Coronary artery (tissue), 2 donors: ENCODE measurements at places on chromosomes 4 and X.

DNA sequence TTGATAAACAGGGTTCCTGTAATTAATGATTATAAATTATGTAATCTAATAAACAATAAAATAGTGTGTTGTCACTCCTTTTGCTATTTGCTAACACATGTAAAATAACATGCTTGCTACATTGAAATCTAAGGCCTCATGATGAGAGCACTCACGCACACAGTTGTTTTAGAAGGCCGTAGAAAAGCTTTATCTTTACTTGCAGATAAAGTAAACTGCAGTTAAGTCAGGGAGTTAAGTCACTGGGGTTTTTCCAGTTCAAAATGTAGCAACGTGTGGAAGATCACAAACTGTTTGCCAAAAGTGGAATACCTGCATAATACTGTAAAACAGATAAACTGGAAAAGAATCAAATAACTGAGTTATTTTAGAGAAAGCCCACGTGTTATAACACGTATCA is 187.3 kb upstream of the PACRGL start:
- no peak for DNase-seq

GRCh38 chrX:9117851-9118250 is 83.9 kb upstream of the FAM9B start:
- no peak for DNase-seq

- peak; percentile 69 for DNase-seq
Measured at GRCh38 chrX:68830419-68831404, 1.9 kb downstream of the EFNB1 start.

DNA sequence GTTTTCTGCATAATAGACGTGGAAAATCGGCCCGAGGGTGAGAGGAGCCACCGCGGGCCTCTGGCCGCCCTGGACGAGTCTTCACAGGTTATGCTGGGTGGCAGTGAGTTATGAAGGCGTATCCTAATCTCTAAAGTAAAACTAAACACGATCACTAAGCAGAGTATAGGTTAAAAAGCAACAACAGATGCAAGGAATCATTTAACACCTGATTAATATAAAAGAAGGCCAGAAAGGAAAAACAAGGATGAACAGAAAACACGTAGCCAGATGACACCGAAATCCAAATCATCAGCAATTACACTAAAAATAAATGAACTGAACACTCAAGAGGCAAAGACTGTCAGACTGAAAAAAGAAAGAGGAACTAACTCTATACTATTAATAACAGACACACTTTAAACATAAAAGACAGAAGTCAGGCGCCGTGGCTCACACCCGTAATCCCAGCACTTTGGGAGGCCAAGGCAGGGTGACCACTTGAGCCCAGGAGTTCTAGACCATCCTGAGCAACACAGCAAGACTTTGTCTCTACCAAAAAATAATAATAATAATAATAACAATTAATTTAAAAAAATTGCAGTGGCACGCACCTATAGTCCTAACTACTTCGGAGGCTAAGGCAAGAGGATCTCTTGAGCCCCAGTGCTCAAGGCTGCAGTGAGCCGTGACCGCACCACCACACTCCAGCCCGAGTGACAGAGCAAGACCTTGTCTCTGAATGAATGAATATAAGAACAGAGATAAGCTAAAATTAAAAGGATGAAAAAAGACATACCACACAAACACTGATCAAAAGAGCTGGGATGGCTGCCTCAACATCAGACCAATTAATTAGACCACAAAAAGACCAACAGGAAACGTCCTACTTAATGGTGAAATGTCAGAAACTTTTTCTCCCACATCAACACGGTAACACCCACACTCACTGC is 30.0 kb downstream of the CTBP1 start:
- no peak for DNase-seq

- DNase-seq: no peak
Measured at GRCh38 chrX:42188730-42189129, 265.4 kb upstream of the CASK start.

DNA sequence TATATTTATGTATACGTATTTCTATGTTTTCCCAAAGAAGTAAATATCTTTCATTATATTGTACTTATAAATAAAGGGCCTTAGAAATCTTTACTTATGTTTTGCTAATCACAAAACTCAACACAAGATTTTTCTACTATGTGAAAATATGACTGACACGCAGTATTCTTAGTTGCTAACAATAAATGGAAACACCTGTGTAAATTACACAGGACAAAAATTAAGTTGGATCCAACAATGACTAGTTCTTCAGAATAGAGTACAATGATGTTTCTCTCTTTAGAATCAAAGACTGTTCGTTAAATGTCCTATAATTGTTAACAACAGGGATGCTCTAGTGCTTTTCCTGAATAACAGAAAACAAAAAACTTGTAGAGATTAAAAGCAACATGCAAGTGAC is 96.1 kb downstream of the PPP3CA start:
- DNase-seq: no peak

DNA sequence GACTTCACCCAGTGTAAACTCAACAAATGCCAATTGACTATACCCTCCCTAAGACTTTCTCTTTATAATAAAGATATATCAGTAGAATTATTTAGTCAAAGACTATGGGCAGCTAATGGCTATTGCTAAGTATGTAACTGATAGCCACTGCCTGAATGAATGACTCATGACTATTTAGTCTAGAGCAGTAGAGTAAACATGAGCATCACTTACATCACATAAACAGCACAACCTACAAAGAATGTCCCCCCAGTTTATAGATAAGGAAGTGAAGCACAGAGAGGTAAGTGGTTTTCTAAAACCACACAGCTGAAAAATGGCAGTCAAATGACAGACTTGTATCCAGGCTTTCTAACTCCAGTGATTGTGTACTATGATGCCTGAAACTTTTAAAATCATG is 507.0 kb downstream of the PPARGC1A start:
- no peak for DNase-seq

- no peak for DNase-seq
Measured at GRCh38 chrX:18647621-18648020, 24.3 kb downstream of the RS1 start.

DNA sequence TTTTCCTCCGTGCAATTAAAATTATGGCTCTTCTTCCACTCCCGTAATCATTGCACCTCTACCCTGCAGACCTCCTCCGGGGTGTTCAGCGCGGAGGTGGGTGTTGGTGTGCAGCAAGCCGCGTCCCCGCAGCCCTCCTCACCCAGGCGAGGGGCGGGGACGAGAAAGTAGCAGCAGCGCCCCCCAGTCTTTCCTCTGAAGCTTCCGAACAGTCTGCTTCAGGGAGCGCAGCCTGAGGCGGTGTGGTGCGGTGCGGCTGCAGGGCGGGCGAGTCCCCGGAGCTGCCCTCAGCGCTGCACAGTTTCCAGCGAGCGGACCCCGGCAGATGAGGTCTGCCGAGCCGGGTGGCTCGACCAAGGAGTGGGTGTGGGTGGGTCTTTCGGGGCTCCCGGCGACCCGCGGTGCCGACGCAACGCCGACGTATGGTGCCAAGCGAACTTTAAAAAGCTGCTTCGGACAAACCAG is at the start of gene FRAS1:
Gene FRAS1 (plus strand): TSS at position 189 of the 465 bp plus-strand sequence. CDS start 687 bp downstream, outside the sequence.
- no peak for DNase-seq

DNA sequence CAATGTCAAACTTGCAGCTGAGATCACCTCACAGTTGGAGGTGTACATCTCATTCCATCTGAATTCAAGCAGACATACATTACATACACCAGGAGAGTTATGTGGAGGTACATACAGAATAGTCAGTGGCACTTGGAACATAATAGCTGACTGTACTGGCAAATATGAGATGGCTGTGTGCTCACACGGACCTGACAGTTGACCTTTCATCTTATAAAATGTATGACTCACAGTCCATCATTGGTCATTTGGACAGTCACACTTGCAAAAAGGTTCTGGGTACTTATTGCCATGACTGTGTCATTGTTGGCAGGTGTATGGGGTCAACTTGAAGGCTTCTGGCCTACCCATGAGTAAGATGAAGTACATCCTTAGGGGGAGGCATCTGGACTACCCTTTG is 88.6 kb upstream of the WDR1 start:
- no peak for DNase-seq

GRCh38 chr4:8906668-8906970 is 35.0 kb upstream of the HMX1 start:
- peak; percentile 49 for DNase-seq

DNA sequence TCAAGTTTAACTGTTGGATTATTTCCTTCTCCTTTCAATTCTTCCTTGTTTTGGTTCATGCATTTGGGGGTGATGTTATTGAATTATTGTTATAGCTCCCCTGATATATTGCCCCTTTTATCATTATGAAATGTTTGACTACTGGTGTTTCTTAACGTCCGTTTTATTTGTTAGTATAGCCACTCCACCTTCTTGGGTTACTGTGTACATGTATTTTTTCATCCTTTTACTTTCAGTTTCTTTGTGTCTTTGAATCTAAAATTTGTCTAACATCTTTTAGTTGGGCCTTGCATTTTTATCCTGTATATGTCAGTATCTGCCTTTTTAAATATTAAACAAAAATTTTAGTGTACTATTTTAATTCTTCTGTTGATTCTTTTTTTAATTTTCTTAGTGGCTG is 88.7 kb downstream of the TNIP2 start:
- DNase-seq: no peak

DNA sequence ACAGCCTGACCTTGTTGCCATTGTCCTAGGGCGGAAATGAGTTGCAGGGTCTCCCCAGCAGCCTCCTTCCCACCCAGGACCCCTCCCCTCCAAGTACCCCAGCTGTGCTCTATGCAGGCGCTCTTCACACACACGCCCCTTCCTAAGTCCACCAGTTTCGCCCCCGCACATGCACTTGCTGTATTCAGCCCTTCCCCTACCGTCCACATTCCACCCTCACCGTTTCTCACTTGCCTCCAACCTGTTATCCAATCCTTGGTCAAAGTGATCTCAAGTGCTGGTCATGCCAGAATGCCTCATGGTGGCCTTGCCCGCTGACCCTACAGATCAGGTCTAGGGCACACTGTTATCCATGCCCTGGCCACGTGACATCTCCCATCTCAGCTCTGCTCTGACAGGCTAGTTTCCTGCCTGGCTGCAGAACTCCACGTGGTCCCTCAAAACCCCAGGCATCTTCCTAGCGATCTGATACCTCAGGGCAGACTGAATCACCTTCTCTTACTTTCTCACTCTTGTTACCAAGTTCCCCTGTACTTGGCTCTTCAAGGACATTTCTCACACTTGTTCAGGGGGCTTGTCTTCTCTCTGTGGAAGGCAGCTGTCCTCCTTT is 39.7 kb downstream of the NSG1 start:
- no peak for DNase-seq

- DNase-seq: no peak
Measured at GRCh38 chr4:121449416-121449815, 68.6 kb upstream of the QRFPR start.

DNA sequence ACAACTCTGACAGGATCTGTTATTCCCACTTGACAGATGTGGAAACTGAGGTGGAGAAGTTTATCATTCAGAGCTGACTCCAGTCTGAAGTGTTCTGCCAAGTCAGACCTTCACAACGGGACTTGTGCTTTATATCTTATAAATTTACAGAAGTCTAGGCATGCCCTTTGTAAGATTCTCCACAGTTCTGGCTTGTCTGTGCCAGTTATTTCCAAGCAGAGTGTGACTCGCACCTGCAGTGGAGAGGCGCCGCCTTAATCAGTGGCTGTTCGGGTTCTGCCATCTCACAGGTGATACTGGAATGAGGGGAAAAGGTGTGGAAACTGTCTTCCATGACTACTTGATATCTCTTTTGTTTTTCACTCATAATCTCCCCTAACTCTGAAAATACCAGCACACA is 63.2 kb downstream of the CPEB2 start:
- no peak for DNase-seq

DNA sequence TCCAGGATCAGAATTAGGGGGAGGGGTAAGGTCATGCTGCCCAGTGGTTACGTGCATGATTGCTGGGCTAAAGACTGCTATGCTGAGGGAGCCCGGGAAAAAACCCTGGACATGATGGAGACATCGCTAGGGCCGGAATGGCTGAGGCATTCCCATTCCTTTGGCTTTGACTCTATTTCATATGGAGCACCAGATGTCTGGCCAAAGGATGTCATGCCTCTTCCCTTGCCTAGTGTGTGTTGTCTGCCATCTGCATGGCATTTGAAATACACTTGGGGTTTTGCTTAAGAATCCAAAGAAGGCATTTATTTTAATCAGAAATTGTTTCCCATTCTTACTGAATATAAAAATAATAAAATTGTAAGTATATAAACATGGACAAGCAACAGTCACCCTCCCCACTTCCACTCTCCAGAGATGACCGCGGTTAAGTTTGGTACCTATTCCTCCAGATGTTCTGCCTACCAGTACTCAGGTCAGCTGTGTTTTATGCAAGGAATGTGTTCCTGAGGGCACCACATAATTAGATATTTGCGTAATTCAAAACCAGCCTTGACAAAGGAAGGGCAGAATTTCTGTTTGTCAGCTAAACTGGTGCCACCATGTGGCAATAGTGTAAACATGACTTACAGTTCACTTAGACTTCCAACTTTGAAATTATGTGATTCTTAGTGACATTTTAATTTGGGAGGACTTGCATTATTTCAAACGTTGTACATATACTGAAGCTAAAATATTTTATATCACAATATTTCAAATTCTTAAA is 105.9 kb downstream of the CT47B1 start:
- DNase-seq: no peak

DNA sequence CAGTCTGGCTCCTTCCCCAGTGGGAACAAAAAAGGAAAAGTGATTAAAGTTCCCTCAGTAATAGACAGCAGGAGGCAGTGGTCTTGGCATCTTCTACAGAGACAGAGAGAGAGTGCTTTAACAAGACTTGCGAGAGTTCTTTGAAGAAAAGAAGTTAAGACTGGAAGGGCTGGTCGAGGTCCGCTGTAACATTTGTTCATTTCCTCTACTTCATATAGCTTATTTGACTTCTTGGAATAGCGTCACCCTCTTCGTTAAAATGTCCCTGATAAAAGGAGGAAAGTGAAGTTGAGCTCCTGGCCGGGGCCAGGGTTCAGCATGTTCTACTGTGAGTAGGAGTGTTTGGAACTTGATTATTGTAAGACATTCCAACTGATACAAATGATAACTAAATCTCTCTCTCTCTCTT is 179.8 kb downstream of the SLIT2 start:
- DNase-seq: no peak

GRCh38 chr4:188459381-188459780 is 320.1 kb downstream of the TRIML1 start:
- no peak for DNase-seq

- no peak for DNase-seq
Measured at GRCh38 chrX:7019555-7019954, 128.0 kb upstream of the STS start.

DNA sequence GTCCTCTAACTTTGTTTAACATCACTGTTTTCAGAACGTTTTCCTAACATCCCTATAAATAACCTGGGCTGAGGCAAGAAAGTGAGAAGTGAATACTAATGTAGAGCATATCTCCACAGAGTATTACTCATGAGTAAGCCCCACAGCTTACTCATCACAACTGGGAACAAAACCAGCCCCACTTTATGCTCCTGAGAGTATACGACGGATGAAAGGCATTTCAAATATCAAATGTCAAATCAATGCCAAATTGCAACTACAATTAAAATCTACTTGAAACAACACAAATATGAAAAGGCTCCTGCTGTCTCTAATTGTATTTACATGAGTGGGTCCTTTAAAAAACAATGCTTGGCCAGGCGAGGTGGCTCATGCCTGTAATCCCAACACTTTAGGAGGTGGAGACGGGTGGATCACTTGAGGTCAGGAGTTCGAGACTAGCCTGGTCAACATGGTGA is 41.2 kb downstream of the SH3RF1 start:
- DNase-seq: no peak
